ENCODE measurements at places on chromosomes 3 and 15. TPM values are rescaled to one million over a fixed set of nuclear protein-coding genes. Genes with fewer than 3 reads are reported as not detected.

Gene HRG
- total RNA-seq: not detected

Gene TAGLN3
- total RNA-seq: not detected

Gene AHSG
- total RNA-seq: not detected

Gene APOD
- total RNA-seq: 1.4 TPM

Gene CD86
- total RNA-seq: 0.29 TPM

Gene IL17RD
- 2.2 TPM for total RNA-seq

Gene DUOXA1
- 0.29 TPM for total RNA-seq

Gene RBM5
- total RNA-seq: 150 TPM

Gene BTD
- total RNA-seq: 31.1 TPM

Gene MORC1
- not detected for total RNA-seq

Gene HIGD2B
- total RNA-seq: not detected

Gene GOLGA6L7
- not detected for total RNA-seq

Gene DPPA4
- not detected for total RNA-seq

Gene NANOGP8
- total RNA-seq: 1.2 TPM

Gene CP
- 0.88 TPM for total RNA-seq

Gene MYO5C
- under 0.01 TPM for total RNA-seq

Gene SPTSSB
- total RNA-seq: not detected
